ENCODE measurements at places on chromosomes 6 and 20. TPM values are rescaled to one million over a fixed set of nuclear protein-coding genes. Genes with fewer than 3 reads are reported as not detected.
A peak's percentile ranks its signal among the peaks of the same experiment; 100 is the strongest.

The RIN2 gene
- 9.8 TPM for total RNA-seq

The SCRT2 gene
- total RNA-seq, result not detected

The HTR1B gene
- total RNA-seq, result not detected

The SYNCRIP gene
- total RNA-seq, result 153 TPM

The WFDC2 gene
- 295 TPM for total RNA-seq

The CRISP3 gene
- total RNA-seq, result 7.0 TPM

The BHLHE23 gene
- total RNA-seq, result not detected

The THEMIS gene
- total RNA-seq, result not detected

The LY6G6D gene
- total RNA-seq, result not detected

The EFCAB8 gene
- total RNA-seq, result 1.1 TPM

DNA sequence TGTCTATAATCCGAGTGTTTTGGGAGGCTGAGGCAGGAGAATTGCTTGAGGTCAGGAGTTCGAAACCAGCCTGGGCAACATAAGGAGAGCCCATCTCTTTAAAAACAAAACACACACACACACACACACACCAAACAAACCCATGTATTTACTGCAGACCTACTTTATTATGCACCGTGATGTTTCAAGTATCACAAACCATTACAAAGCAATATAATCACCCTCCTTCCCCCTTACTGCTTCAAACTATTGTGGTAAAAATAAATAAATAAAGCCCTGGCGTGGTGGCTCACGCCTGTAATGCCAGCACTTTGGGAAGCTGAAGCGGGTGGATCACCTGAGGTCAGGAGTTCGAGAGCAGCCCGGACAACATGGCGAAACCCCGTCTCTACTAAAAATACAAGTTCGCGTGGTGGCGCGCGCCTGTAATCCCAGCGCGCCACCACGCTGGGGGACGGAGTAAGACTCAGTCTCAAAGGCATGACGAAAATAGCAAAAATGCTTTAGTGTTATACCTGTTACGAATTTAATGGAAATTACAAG, 1.5 kb downstream of the TBCC start:
- H3K27me3 ChIP-seq, result no peaks in the 10 kb centered on the region
- peaks cover 26% of the 10 kb centered on the region for H3K4me1 ChIP-seq
- H3K27ac ChIP-seq, result no peak overlapping the region
- H3K4me3 ChIP-seq, result peak overlapping the region; percentile 88

- peaks cover 5% of the 10 kb centered on the region for H3K36me3 ChIP-seq
- peak; percentile 26 for DNase-seq
- no peaks in the 10 kb centered on the region for H3K27me3 ChIP-seq
- H3K4me1 ChIP-seq, result peaks cover 11% of the 10 kb centered on the region
- peak overlapping the region; percentile 87 for H3K27ac ChIP-seq
- no peak overlapping the region for H3K4me3 ChIP-seq
Measured at GRCh38 chr6:12119085-12119588, 107.0 kb downstream of the HIVEP1 start.

GRCh38 chr20:48384147-48384818, 443.5 kb downstream of the PREX1 start:
- H3K4me1 ChIP-seq, result peaks cover 7% of the 10 kb centered on the region
- H3K27ac ChIP-seq, result no peak overlapping the region
- peak; percentile 57 for DNase-seq
- H3K4me3 ChIP-seq, result no peak overlapping the region
- peaks cover 12% of the 10 kb centered on the region for H3K27me3 ChIP-seq

GRCh38 chr6:142406131-142406530, 104.3 kb downstream of the ADGRG6 start:
- H3K4me1 ChIP-seq, result peaks cover 8% of the 10 kb centered on the region
- no peak overlapping the region for H3K4me3 ChIP-seq
- no peaks in the 10 kb centered on the region for H3K27me3 ChIP-seq
- H3K36me3 ChIP-seq, result peaks cover 10% of the 10 kb centered on the region
- DNase-seq, result no peak

GRCh38 chr20:57475388-57476083, 49.4 kb downstream of the CTCFL start:
- peaks cover 100% of the 10 kb centered on the region for H3K27me3 ChIP-seq
- H3K27ac ChIP-seq, result no peak overlapping the region
- no peak for DNase-seq
- H3K4me1 ChIP-seq, result no peaks in the 10 kb centered on the region
- no peak overlapping the region for H3K4me3 ChIP-seq

DNA sequence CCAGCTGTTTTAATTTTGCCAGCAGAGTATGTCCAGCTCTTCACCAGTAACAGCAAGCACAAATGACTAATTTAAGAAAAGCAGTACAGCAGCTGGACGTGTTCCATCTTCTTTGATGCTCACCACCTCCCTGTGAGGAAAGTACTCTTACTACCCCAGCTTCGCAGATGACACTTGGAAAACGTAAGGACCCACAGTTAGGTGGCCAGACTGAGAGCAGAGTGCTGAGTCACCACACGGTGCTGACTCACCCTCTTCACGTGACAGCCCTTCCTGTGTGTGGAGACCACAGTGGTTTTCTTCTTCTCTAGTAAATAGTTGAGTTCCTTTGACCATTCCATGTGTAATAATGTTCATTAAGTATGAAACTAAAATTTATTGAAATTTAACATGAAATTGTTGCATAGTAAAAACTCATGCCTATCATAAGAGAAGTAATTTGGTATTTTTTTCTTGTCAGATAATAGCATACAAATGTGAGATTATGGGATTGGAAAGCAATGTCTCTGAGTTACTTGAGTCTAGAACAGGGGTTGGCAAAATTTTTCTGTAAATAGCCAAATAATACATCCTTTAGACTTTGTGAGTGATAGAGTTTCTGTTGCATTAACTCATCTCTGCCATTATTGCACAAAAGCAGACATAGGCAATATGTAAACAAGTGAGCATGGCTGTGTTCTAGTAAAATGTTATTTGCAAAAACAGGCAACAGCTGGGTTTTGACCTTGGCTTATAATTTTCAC, 76.6 kb downstream of the SLX4IP start:
- peak overlapping the region; percentile 95 for H3K27ac ChIP-seq
- no peaks in the 10 kb centered on the region for H3K27me3 ChIP-seq
- peak; percentile 64 for DNase-seq
- peaks cover 5% of the 10 kb centered on the region for H3K36me3 ChIP-seq
- H3K4me1 ChIP-seq, result no peaks in the 10 kb centered on the region
- no peak overlapping the region for H3K4me3 ChIP-seq

- no peak overlapping the region for H3K4me3 ChIP-seq
- no peak for DNase-seq
- no peak overlapping the region for H3K27ac ChIP-seq
- no peaks in the 10 kb centered on the region for H3K36me3 ChIP-seq
- peaks cover 64% of the 10 kb centered on the region for H3K27me3 ChIP-seq
Measured at GRCh38 chr20:60108397-60108796, 150.2 kb downstream of the CDH26 start.

DNA sequence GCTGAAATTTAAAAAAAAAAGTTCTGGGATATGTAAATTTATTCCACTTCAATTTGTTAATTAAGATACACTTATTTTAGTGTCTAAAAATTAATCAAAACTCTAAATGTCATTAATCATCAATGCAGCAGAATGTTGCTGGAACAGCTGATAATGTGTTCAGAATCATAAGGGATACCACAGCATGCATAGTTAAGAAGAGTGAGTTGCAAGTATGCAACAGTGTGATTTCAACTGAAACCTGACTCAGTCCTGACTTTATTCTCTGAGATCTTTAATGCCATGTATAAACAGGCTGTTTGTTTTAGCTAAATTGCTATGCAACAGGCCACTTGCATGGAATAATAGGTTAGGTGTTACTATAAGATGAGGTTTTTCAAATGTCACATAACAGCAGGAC, 1.4 kb downstream of the GRIK2 start:
- no peak overlapping the region for H3K27ac ChIP-seq
- peaks cover 17% of the 10 kb centered on the region for H3K36me3 ChIP-seq
- DNase-seq, result no peak
- H3K4me3 ChIP-seq, result no peak overlapping the region
- no peaks in the 10 kb centered on the region for H3K4me1 ChIP-seq

DNA sequence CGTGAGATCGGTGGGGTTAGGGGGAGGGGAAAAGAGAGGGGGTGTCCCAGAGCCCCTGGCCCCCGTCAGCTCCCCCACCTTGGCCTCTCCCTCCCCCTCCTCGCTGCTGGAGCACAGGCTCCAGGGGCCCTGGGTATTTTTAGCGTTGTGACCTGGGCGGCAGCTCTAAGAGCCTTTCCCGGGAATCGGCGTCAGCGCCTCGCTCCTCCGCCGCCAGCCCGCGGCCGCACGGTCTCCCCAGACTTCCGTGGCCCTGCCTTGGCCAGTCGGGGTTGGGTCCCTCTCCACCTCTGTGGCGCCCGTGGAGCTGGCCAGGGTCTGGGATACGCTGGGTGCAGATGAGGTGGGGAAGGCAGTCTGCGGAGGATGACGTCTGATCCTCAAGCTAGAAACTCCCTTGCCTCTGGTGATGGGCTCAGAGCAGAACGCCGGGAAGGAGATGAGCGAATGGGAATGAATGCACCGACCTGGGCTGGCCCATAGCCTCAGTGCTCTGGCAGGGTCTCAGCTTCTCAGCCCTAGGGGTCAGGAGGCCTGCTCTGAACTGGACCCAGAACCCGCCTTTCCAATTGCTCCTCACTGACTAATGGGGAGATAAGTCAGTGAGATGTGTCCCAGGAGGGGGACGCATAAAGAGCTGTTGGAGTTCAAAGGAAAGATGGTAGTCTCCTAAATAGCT, 883 bp upstream of the DBNDD2 start:
- no peaks in the 10 kb centered on the region for H3K27me3 ChIP-seq
- H3K36me3 ChIP-seq, result peaks cover 29% of the 10 kb centered on the region
- H3K27ac ChIP-seq, result peak overlapping the region; percentile 57
- DNase-seq, result peak; percentile 44
- peak overlapping the region; percentile 86 for H3K4me3 ChIP-seq
- H3K4me1 ChIP-seq, result peaks cover 30% of the 10 kb centered on the region

DNA sequence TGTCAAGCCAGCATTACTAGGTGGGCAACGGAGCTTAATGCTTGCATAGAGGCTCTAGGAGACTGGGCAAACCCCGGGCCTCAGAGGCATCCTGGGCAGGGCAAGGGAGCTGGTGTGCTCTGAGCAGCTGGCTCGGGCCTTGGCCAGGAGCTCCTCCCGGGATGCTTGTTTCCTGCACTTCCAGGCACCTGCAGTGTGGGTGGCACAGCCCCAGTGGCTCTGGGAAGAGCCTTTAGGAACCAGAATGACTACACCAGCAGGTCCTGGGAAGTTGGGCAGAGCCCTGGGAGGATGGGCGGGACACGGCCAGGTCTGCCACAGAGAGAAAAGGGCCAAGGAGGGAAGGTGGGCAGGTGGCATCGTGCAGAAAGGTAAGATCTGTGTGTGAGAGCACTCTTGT, 80.4 kb upstream of the CD93 start:
- DNase-seq, result no peak
- no peaks in the 10 kb centered on the region for H3K36me3 ChIP-seq
- no peaks in the 10 kb centered on the region for H3K27me3 ChIP-seq
- no peak overlapping the region for H3K27ac ChIP-seq
- H3K4me3 ChIP-seq, result no peak overlapping the region

DNA sequence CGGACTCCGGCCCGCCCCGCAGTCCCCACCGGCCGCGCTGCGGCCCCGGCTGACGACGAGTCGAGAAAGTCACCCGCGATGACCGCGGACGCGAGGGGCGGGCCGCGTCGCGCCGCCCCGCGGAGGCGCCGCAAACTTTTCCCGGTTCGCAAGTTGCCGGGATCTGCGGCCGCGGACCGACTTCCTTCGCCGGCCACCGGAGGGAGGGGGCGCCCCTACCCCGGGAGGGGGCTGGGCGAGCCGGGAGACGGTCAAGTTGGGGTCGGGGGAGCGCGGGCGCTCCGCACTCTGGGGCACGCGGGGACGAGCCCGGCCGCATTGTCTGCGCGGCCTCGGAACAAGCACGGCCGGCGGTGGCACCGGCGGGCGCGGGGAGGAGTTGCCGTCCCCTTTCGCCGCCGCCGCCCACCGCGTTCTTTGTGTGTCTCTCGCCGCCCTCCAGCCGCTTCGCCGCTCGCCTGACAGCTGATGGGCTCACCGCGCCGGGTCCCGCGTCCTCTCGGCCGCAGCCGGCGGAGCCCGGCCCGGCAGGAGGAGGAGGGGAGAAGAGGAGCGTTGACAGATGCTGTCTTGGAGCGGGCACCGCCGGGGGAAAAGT, 131.6 kb downstream of the OGFRL1 start:
- DNase-seq, result peak; percentile 63
- H3K4me3 ChIP-seq, result peak overlapping the region; percentile 81
- no peaks in the 10 kb centered on the region for H3K27me3 ChIP-seq
- peak overlapping the region; percentile 87 for H3K27ac ChIP-seq
- H3K36me3 ChIP-seq, result peaks cover 63% of the 10 kb centered on the region

GRCh38 chr6:137903274-137903932, 36.3 kb downstream of the TNFAIP3 start:
- H3K27ac ChIP-seq, result peak overlapping the region; percentile 94
- no peak for DNase-seq
- peaks cover 17% of the 10 kb centered on the region for H3K4me1 ChIP-seq
- H3K27me3 ChIP-seq, result no peaks in the 10 kb centered on the region
- H3K4me3 ChIP-seq, result no peak overlapping the region
- no peaks in the 10 kb centered on the region for H3K36me3 ChIP-seq

DNA sequence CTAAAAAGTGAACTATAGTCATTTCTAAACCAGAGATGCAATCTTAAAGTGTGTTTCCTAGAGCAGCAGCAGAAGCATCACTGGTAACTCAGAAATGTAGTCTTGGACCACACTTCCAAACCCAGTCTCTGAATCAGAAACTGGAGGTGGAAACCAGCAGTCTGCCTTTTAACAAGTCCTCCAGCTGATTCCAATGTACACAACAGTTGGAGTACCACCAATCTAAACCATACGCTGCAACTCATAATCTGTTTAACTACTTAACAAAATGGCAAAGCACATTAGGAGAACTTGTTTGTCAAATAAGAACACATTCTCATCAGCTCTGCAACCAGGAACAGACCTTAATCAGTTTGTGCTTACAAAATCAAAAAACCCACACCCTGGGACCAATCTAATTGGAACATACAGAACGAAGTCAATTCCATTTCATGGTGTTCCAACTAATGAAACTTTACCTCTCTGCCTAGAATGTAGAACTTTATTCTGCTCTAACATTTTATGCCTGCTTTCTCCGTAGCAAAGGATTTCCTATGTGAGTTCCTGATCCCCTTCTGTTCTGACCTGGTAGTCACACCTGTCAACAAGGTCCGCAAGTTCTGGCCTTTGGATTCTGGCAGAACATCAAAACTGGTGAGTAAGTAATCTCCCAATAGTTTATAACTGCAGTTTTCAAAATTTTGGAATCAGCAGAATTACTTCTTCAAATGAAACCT, 390.4 kb downstream of the HTR1B start:
- DNase-seq, result no peak
- H3K36me3 ChIP-seq, result no peaks in the 10 kb centered on the region
- no peak overlapping the region for H3K27ac ChIP-seq
- no peak overlapping the region for H3K4me3 ChIP-seq

DNA sequence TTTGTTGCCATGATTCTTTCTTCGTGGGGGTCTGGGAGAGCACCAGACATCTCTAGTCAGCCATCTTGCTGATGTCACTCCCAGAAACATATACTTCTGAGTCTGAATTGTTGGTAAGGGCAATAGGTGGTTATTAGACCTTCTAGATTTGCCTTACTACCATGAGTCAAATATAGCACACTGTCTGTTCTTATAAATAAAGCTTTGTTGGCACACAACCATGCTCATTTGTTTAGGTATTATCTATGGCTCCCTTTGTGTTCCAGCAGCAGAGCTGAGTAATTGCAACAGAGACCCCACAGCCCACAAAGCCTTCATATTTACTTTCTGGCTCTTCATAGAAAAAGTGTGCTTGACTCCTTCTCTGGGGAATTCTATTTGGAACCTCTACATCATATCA, 62.9 kb downstream of the CDH26 start:
- DNase-seq, result no peak
- no peak overlapping the region for H3K27ac ChIP-seq
- H3K4me3 ChIP-seq, result no peak overlapping the region

- H3K27me3 ChIP-seq, result no peaks in the 10 kb centered on the region
- H3K4me3 ChIP-seq, result no peak overlapping the region
- peak; percentile 76 for DNase-seq
- no peaks in the 10 kb centered on the region for H3K4me1 ChIP-seq
- H3K27ac ChIP-seq, result no peak overlapping the region
- H3K36me3 ChIP-seq, result peaks cover 24% of the 10 kb centered on the region
Measured at GRCh38 chr20:51624157-51624731, 81.7 kb upstream of the NFATC2 start.
